ENCODE measurements at places on chromosomes 5 and 9.

GRCh38 chr9:71127301-71127700 lies 5.9 kb upstream of the TRPM3 start:
- DNase-seq, result no peak

DNA sequence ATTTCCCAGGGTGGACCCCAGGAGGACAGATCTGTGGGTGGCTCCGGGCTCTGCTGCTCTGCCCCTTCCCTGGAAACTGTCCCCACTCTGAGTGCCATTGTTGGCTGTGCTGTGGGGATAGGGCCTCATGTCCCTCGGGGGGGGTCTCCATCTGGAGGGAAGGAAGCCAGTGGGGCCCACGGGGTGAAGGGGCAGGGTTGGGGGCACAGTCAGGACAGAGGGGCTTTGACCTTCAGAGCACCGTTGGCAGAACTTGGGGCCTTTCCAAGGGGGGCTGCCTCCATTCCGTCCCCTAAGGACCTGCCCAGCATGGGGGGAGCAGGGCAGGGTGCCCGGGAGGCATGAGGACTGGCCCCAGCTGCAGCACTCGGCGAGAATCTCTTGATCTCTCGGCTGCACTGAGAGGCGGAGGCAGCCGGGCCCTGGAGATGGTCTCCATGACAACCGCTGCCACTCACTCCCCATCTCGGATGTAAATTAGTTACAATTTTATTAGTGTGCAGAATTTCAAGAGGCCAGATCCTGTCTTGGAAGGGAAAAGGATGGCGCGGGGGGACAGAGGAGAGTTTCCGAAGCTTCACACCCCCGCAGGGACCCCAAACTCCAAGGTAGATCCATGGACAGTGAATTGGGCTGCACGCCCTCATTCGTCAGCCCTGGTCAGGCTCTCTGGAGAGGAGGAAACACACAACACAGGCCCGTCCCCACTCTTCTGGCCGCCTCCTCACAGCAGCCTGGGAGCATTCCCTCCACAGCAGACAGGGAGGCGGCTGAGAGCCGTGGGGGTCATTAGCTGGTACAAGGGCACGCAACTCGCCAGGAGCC lies 216.2 kb upstream of the IER5L start:
- no peak for DNase-seq

DNA sequence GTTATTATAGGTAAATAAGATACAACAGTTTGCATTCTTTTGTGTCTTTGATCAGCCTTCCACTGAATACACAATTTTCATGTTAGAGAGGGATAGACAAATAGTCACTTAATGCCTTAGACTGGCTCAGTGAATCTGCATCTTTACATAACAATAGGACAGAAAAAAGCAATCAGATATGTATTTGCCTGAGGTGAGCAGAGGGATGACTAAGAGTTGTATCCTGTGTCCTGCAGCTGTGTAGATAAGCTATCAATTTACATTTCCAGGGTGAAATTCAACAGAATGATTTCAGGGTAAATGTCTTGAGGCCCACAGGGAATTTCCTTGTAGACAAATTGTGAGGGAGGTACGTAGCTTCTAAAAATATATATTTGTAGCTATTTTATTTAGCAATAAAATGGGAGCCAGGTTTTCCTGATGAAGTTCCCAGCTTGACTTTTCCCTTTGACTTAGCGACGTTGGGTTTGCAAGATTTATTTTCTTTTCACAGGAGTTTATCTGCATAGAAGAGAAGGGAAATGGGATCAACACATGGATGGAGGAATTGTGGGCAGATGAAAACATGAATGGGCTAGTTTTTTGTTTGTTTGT lies 586.1 kb upstream of the CDH6 start:
- DNase-seq, result no peak

- DNase-seq, result no peak
These were observed 35.7 kb downstream of the NACC2 start for GRCh38 chr9:136059321-136059791.
